ENCODE measurements at places on chromosomes 12 and 14. TPM values are rescaled to one million over a fixed set of nuclear protein-coding genes. Genes with fewer than 3 reads are reported as not detected.

DNA sequence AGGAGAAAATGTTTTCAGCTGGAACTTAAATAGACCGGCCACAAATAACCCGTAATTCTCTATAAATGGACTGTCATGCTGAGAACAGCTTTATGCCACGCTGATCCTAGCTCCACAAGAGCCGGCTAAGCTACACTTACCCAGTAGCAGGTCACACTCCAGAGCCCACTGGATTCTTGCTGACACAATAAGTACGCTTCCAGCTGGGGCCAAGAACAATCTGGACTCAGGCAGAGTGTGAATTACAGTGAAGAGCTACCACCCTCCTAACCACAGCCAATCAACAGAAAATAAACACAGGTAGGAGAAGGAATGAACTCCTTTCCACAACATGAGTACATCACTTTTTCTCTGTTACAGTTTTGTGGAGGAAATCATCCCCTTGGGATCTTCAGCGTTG lies 531.3 kb downstream of the GALC start:
- DNase-seq, result no peak

GRCh38 chr12:46179693-46180452 lies 89.0 kb downstream of the SLC38A1 start:
- no peak for DNase-seq

Gene KLRC4
- not detected for total RNA-seq

DNA sequence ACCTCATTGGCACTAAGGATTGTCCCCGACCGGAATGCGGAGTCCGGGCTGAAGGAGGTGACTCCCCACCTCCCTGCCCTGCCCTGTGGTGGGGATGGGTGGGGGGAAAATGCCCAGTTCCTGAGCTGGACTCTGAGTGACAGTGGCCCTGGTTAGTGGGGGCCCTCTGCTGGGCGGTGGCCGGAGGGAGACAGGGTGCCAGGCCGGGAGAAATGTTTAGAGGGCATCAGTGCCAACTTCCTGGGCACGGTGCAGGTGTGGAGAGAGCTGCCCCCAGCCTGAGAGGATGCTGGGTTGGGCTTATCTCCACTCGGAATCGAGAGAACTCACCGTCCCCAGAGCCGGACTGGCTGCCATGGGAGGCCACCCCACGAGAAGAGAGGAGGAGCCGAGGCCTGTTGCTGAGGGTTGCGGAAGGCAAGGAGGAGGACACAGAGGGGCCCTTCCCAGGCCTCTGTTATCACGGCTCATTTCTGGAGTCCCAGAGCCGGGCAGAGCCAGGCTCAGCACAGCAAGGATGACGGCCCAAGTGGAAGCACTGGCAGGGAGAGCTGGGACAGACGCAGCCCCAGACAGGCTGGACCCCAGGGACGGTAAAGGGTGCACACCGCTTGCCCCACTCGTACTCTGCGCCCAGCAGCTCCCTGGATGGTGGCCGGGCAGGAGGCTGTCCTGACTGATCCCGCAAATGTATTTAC lies 156.7 kb downstream of the KIF26A start:
- no peak for DNase-seq
